ENCODE measurements at places on chromosomes 11 and 22.

- no peak for DNase-seq
Measured at GRCh38 chr22:37203354-37204044, 8.8 kb downstream of the SSTR3 start.

DNA sequence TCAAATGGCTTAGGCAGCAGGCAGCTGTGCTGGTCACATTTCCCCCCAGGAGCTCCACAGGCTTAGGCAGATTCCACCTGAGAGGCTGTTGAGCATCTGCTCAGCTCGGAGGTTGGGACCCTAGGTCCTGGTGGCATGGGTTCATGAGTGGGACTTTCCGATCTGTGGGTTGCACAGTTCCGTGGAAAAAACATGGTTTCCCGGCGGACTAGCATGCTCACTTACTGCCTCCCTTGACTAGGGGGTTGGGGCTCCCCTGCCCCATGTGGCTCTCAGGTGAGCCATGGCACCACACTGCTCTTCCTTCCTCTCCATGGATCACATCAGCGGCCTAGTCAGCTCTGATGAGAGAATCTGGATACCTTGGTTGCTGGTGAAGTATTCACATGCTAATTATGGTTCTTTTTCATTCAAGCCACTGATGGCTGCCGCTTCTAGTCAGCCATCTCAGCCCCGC is 685.1 kb downstream of the METTL15 start:
- DNase-seq: no peak

DNA sequence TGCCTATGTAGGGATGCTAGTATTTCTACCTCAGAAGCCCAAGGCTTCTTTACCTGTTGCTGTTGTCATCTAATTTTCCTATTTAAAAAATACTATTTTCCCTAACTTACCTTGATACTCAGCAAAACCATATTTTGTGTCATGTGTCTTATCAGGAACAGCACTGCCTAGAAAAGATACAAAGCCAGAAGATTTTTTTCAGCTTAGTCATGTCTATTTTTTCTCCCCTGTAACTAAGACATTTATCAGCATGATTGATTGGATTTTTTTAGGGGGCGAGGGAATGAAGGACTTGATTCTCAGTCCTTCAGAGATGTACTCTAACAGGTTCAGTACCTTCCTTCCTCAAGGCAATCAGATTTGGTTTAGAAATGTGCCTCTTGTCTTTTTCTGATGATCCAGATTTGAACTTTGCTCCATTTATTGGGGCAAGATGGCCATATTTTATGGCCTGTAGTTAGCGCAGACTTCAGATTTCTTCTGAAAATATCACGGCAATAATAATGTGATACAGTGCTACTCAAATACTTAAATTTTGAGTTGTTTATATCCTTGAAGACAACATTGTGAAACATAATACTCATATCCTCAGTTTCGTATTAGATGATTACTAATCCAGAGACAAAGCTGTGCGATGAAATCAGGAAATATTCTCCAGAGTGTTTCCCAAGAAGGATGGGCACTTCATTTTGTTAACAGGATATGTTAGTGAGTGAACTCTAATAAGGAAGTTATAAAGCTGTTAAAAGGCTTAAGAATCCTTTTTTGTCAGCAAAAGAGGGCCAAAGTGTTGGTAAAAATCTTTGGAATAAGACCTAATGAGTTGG is 3.8 kb upstream of the PIK3IP1 start:
- no peak for DNase-seq

DNA sequence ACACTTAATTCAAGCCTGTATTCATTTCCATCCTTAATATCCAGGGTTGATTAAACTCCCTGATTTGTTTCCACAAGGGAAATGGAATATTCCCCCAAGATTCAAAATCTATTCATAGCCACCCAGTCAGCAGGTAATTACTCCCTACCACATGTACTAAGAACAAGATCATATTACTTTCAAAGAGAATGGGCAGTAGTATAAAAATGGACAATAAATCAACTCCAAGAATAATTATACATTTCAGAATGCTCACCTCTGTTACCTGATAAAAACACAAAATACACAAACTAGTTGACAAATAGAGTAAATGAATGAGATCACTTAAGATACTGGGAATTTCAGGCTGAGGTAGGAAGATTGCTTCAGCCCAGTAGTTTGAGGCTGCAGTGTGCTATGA is 8.5 kb upstream of the FEZ1 start:
- no peak for DNase-seq

DNA sequence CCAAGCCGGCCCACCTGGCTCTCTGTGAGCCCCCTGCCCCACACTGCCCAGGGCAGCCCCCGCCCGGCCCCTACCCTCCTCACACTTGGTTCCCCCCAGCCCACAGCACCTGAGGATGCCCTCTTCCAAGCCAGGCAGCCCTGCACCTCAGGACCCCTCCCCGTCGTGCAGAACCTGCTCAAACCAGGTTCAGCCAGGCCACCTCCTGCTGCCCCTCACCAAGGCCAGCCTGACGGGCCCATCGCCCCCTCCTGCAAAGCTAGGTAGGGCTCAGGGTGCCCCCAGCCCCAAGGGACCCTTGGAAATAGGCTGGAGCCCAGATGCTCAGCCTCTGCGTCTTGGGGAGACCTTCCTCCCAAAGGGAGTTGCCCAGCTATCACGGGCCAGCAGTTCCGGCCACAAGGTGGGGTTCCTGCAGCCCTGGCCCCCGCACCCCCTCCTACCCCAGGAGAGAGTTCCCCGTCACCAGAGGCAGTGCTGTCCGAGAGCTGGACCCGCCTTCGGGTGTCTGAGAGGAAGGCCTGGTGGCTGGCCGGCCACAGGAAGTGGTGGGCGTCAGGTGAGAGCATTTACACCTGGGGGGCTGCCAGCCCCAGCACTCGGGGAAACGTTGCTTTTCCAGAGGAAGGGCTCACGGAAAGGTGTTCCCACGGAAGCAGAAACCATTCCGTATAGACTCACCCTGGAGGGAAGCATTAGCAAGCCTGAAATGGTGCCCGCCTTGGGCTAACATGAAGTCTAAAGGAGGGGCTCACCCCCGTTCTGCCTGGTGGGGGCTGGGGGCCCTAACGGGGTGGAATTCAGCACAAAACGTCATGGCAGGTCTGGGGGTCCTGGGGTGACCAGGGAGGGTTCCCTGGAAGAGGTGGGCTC is 3.2 kb upstream of the SYT8 start:
- no peak for DNase-seq

- DNase-seq: no peak
Measured at GRCh38 chr11:12925520-12925919, 83.6 kb upstream of the RASSF10 start.

- DNase-seq: no peak
Measured at GRCh38 chr22:25113316-25113721, 86.3 kb upstream of the CRYBB3 start.

Measured in GM04503 (cell line).